ENCODE measurements at places on chromosomes 7 and 10.
A peak's percentile ranks its signal among the peaks of the same experiment; 100 is the strongest.

GRCh38 chr10:90227217-90227656, 525.8 kb downstream of the KIF20B start:
- peaks cover 9% of the 10 kb centered on the region for H3K36me3 ChIP-seq
- no peaks in the 10 kb centered on the region for H3K4me1 ChIP-seq
- H3K27ac ChIP-seq: no peak overlapping the region
- H3K27me3 ChIP-seq: peaks cover 4% of the 10 kb centered on the region
- H3K4me3 ChIP-seq: no peak overlapping the region
- no peak for DNase-seq

- no peak overlapping the region for H3K27ac ChIP-seq
- DNase-seq: no peak
- H3K36me3 ChIP-seq: no peaks in the 10 kb centered on the region
- no peak overlapping the region for H3K4me3 ChIP-seq
- H3K4me1 ChIP-seq: peaks cover 15% of the 10 kb centered on the region
Measured at GRCh38 chr10:62915158-62915557, 99.0 kb upstream of the EGR2 start.

- peak overlapping the region; percentile 92 for H3K4me3 ChIP-seq
- H3K27me3 ChIP-seq: no peaks in the 10 kb centered on the region
- peaks cover 36% of the 10 kb centered on the region for H3K36me3 ChIP-seq
Measured at GRCh38 chr10:43395571-43396060, 13.4 kb downstream of the HNRNPF start.

- H3K27me3 ChIP-seq: peaks cover 3% of the 10 kb centered on the region
- peaks cover 14% of the 10 kb centered on the region for H3K4me1 ChIP-seq
- H3K27ac ChIP-seq: peak overlapping the region; percentile 89
- no peak overlapping the region for H3K4me3 ChIP-seq
- no peak for DNase-seq
Measured at GRCh38 chr10:14697281-14697680, 77.4 kb downstream of the FAM107B start.

DNA sequence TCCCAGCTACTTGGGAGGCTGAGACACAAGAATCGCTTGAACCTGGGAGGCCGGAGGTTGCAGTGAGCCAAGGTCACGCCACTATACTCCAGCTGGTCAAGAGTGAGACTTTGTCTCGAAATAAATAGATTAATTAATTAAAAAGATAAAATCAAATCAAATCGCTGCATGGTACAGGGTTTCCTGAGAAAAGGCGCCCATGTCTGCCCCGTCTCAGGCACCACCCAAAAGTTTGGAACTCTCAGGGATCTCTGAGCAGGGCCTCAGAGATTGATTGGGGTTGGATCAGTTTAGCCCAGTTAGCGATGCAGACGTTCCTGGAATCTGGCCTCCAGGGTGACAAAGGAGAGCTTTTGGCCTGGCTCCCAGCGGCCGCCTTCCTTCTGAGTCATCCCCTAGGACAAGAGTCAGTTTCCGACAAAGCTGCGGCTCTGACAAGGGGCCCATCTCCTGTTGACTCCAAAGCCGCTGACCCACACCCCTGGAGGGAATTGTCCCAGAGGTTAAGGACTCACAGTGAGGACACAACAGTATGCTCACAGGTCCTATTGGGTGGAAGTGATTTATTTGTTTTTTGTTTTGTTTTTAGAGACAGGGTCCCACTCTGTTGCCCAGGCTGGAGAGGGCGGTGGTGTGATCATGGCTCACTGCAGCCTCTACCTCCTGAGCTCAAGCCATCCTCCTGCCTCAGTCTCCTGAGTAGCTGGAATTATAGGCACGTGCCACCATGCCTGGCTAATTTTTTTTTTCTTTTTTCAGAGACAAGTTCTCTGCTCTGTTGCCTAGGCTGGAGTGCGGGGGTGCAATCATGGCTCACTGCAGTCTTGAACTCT, 6.8 kb downstream of the ORAI2 start:
- DNase-seq: no peak
- no peak overlapping the region for H3K27ac ChIP-seq
- peaks cover 17% of the 10 kb centered on the region for H3K4me1 ChIP-seq
- no peaks in the 10 kb centered on the region for H3K27me3 ChIP-seq

GRCh38 chr7:111324228-111324627, 233.3 kb downstream of the LRRN3 start:
- no peak for DNase-seq
- H3K4me3 ChIP-seq: no peak overlapping the region
- H3K27ac ChIP-seq: no peak overlapping the region
- H3K36me3 ChIP-seq: no peaks in the 10 kb centered on the region

GRCh38 chr7:101108961-101109360, 17.9 kb upstream of the SERPINE1 start:
- no peaks in the 10 kb centered on the region for H3K27me3 ChIP-seq
- no peak overlapping the region for H3K27ac ChIP-seq
- no peak overlapping the region for H3K4me3 ChIP-seq
- no peak for DNase-seq
- H3K4me1 ChIP-seq: peaks cover 17% of the 10 kb centered on the region
- no peaks in the 10 kb centered on the region for H3K36me3 ChIP-seq

DNA sequence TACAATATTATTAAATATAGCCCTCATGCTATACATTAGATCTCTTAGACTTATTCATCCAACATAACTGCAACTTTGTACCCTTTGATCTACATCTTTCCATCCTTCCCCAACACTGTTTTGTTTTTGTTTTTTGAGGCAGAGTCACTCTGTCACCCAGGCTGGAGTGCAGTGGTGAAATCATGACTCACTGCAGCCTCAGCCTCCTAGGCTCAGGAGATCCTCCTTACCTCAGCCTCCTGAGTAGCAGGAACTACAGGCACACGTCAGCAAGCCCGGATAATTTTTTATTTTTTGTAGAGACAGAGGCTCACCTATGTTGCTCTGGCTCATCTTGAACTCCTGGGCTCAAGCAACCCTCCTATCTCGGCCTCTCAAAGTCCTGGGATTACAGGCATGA, 53.3 kb downstream of the NT5C2 start:
- H3K36me3 ChIP-seq: peaks cover 76% of the 10 kb centered on the region
- peaks cover 9% of the 10 kb centered on the region for H3K4me1 ChIP-seq
- no peak overlapping the region for H3K27ac ChIP-seq

- H3K4me3 ChIP-seq: no peak overlapping the region
- no peaks in the 10 kb centered on the region for H3K4me1 ChIP-seq
- peak overlapping the region; percentile 8 for H3K27ac ChIP-seq
- no peaks in the 10 kb centered on the region for H3K27me3 ChIP-seq
- peaks cover 61% of the 10 kb centered on the region for H3K36me3 ChIP-seq
Measured at GRCh38 chr10:61944410-61945147, 43.1 kb downstream of the ARID5B start.

GRCh38 chr10:88755753-88756152, 4.1 kb upstream of the LIPN start:
- no peak for DNase-seq
- no peak overlapping the region for H3K4me3 ChIP-seq
- H3K4me1 ChIP-seq: no peaks in the 10 kb centered on the region
- no peak overlapping the region for H3K27ac ChIP-seq

GRCh38 chr7:107059468-107059867, 15.0 kb downstream of the PRKAR2B start:
- no peaks in the 10 kb centered on the region for H3K36me3 ChIP-seq
- no peak overlapping the region for H3K27ac ChIP-seq
- H3K27me3 ChIP-seq: no peaks in the 10 kb centered on the region
- H3K4me1 ChIP-seq: peaks cover 12% of the 10 kb centered on the region
- DNase-seq: no peak
- H3K4me3 ChIP-seq: no peak overlapping the region

DNA sequence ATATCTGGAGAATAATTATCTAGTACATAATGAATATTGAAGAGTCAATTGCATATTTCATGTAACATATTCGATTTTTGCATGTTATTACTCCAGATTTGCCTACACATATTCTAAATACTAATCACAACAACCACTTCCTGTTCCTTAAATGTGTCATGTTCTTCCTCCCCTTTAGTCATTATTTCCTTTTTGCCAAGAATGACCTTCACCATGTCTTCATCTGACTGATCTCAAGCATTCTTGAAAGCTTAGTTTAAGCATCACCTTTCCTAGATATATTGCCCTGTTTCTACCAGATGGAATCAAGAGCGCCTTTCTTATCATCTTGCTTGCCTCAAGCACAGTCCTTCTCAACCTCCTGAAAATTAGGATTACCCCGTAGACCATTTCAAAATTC, 23.5 kb upstream of the MEOX2 start:
- no peak overlapping the region for H3K27ac ChIP-seq
- H3K36me3 ChIP-seq: no peaks in the 10 kb centered on the region
- H3K4me1 ChIP-seq: no peaks in the 10 kb centered on the region
- H3K27me3 ChIP-seq: no peaks in the 10 kb centered on the region
- no peak for DNase-seq
